ENCODE measurements at places on chromosomes 4 and X.

DNA sequence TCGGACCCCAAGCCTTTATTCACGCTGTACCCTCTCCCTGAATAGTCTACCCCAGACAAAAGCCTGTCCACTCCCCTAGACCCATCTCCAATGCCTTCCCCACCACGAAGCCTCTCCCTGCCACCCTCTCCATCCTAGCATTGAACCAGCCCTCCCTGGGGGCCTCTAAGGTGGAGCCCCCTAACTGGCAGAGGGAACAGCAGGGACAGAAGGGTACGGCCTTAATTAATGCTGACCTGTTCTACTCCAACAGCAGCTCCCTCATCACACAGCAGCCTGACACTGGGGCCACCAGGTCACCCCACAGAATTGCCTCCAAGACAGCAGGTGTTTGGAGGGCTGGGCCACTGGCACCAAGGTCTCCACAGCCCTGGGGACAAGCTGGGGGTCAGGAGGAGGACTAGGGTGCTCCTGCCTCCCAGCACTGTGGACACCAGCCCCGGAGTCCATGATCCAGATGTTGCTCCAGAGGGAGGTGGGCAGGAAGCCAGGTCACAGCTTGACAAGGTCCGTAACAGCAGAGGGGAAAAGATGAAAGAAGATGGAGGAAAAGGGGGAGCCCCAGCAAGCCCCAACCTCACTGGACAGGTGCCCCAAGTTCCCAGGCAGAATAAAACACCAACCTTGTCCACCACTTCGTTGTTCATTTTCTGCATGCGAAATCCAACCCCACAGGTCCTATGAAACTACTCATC is 3.7 kb downstream of the CRMP1 start:
- DNase-seq: no peak

- no peak for DNase-seq
Measured at GRCh38 chr4:140645614-140646412, 77.1 kb upstream of the UCP1 start.

DNA sequence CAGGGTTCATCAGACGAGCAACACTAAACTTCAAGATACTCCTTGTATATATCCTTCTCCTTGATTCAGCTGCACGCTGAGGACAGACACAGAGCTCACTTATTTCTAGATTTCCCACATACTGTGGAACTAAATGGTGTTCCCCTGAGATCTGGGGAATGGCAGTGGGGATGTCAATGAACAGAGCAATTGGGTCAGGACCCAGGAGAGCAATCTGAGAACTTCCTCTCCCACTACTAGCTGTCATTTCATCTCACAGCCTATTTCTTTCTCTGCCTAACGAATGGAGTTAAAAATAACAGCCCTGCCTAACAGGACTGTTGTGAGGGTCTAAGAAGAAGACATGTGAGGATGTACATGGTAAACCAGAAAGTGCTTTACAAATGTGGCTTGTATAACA is 10.7 kb downstream of the NAAA start:
- DNase-seq: no peak

- no peak for DNase-seq
Measured at GRCh38 chr4:176533159-176533558, 213.4 kb downstream of the SPCS3 start.

DNA sequence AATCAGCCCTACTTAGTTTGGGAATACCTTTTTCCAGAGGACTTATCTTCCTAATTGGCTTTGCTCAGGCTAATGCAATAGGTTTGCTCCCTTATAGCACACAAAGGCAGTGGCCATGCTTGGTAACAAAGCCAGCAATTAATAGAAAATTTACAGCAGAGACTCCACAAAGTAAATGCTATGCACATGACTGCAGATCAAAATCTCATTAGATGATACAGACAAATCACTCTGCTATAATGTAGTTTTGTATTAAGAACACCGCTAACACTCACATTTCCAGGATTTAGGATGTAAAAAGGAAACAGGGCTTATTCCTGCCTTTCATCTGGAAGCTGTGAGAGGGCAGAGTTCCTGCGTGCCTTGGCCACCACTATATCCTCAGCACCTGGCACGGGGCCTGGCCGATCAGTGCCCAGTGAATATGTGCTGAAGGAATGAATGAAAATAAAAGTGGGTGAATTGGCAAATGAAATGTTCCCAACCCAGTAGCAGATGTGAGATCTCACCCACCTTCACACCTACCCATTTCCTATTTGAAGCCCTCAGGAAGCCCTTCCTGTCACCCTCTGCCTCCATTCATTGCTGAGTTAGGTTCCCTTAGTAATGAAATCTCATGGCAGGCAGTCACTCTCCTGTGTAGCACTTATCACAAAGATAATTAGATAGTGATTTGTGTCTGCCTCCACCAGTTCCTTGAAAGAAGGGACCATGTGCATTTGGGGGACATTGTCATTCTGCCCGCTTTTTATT is 5.1 kb downstream of the SEPTIN6 start:
- DNase-seq: no peak

GRCh38 chr4:14054391-14054790 is 426.9 kb upstream of the BOD1L1 start:
- no peak for DNase-seq

GRCh38 chr4:101315786-101316185 is 31.5 kb downstream of the PPP3CA start:
- DNase-seq: no peak

GRCh38 chr4:81494031-81494431 is 22.3 kb upstream of the RASGEF1B start:
- DNase-seq: no peak

- DNase-seq: no peak
Measured at GRCh38 chr4:140003876-140004548, 150.0 kb downstream of the MAML3 start.

DNA sequence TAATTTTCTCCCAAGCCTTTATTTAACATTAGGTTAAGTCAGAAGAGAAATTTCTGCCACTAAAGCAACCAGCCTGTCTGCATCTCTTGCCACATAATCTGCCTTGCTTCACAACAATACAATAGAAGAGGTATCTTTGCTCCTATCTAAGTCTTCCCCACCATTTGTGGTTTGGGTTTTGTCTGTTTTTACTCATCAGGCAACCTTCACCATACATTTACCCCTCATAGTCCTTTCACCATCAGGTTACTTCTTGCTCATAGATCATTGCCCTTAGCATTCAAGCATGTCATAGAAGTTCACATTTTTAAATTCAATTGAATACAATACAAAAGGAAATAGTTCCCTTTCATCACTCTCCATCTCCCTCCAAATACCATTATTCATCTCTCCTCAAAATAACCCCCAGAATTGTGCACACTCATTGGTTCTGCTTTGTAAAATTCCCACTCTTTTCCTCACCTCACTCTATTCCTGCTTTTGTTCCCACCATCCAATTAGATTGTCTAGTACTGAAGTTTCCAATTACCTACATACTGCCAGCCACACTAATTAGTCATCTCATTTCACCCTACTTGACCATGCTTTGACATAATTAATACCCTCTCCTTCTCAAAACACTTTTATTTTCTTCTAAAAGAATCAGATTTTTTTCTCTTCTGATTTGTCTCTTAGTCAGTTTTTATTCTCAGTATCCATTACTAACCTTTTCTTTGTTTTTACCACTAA is 1957.0 kb upstream of the AGA start:
- DNase-seq: no peak

GRCh38 chr4:8353912-8354453 is 84.4 kb downstream of the HTRA3 start:
- DNase-seq: no peak

- DNase-seq: no peak
Measured at GRCh38 chr4:8227771-8228318, 28.8 kb downstream of the SH3TC1 start.
